ENCODE measurements at places on chromosomes 2 and 18.

DNA sequence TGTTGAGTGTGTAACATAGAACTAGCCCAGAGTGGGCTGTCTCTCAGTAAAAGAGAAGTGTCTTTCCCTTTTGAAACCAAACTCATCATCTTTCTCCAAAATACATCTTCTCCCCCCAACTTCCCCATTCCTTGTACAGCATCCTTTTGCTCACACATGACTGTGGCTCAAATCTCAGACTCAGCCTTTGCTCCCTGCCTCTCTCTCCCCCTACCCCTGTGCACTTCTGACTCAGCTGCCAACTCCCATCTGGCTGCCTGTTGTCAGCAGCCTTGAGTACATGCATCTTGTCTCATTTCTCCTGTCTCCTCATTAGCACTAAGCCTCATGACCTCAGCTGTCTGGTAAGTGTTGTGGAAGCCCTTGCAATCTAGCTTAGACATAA is 18.1 kb upstream of the MGAT4A start:
- no peak for DNase-seq

DNA sequence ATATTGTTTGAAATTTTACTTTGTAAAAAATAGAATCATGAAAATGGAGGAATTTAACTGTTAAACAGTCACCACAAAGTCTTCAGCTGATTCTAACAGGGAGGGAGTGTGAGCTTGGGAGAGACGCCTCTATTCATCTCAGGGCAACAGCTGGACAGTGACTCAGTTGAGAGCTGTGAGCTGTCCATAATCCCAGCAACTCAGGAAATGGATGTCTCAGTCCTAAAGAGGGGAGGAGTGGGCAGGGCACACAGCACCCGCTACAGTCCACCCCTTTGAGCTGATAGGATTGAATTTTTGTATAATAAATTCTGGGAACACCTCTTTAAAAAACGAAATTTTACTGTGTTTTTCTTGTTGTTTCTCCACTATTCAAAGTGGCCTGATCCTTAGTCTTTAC is 255.1 kb upstream of the THUMPD2 start:
- DNase-seq: peak; percentile 91

- no peak for DNase-seq
Measured at GRCh38 chr18:70822117-70822516, 533.3 kb downstream of the SOCS6 start.

GRCh38 chr2:239926587-239927232 is 98.4 kb downstream of the NDUFA10 start:
- no peak for DNase-seq

- no peak for DNase-seq
Measured at GRCh38 chr2:139544186-139544851, 764.1 kb upstream of the NXPH2 start.

DNA sequence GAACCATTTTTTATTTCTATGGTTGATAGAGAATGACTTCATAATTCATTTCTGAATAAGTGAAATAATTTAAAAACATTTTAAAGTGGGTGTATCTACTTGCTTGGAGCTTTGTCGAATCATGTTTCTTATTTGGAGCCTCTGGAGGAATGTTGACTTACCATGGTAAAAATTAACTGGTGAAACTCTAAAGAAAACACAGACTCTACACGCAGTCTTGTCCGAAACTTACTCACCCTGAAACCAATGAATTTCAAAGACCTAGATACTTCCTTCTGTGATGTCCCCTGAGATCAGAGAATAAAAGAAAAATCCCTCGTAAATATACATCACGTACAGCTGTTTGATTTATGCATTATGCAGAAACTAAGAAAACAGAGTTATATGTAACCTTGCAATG is 665.2 kb upstream of the NRXN1 start:
- DNase-seq: no peak

DNA sequence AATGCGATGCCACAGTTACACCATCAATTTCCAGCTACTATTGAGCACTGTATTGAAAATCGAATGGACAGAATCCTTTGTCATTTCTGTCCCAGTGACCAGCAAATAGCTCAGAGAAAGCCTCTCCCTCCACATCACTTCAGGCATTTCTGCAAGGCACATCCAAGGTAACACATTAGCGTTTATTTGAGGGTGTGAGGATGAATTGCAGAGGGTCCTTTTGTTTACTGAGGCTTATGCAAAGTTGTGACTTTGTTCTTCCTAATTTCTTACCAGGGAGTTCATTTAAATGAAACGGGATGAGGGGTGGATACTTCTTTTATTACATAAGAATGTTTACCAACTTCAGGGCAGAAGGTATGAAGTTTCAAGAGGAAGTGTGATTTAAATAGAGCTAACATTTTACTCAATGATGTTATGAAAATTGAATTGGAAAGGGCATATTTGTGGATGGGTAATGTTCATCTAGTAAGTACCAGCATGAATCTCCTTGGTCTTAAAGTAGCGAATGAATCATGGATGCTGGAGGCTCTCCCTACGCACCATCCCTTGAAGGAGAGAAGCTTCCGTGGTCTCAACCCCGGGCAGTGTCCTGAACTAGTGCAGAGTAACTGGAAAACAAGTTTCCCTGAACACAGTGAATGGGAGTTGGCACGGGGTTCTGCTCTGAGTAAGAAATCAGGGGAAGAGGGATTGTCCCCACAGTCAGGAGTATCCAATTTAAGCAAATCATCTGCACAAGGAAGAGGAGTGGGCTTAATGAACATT is 756.5 kb downstream of the GALR1 start:
- no peak for DNase-seq

- DNase-seq: no peak
Measured at GRCh38 chr2:32755666-32756065, 127.8 kb downstream of the TTC27 start.

DNA sequence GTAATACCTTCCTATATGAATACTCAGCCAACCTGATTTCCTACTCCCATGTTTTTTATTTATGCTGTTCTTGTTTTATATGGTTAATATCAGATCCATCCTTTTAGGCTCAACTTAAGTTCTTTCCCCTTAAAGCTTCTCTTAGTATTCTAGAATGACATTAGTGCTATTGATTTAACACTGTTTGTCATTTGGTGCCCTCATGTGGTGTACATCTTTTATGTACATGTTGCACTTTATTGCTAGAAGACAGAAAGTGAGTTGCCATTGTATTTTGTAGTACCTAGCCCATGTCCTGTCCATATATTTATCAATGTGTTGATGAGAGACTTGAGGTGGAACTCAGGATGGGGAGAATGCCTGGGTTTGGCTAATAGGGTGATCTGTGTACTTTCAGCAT is 2.5 kb downstream of the HTRA2 start:
- DNase-seq: no peak

DNA sequence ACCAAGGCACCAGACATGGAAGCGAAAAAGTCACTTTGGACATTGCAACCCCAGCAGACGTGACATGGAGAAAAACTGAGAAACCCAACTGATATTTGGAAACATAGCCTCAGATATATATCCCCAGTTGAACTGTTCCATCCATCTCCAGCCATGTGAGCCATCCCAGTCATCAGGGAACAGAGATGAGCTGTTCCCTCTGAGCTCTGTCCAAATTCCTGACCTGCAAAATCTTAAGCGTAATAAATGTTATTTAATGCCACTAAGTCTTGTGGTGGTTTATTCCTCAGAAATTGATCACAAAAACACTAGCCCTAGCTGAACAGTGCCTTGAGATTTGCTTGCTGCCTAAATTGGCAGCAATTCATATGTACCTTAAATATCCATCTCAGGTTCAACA is 182.8 kb downstream of the NRP2 start:
- no peak for DNase-seq

GRCh38 chr2:238163481-238164198 is 4.9 kb downstream of the ERFE start:
- DNase-seq: no peak

DNA sequence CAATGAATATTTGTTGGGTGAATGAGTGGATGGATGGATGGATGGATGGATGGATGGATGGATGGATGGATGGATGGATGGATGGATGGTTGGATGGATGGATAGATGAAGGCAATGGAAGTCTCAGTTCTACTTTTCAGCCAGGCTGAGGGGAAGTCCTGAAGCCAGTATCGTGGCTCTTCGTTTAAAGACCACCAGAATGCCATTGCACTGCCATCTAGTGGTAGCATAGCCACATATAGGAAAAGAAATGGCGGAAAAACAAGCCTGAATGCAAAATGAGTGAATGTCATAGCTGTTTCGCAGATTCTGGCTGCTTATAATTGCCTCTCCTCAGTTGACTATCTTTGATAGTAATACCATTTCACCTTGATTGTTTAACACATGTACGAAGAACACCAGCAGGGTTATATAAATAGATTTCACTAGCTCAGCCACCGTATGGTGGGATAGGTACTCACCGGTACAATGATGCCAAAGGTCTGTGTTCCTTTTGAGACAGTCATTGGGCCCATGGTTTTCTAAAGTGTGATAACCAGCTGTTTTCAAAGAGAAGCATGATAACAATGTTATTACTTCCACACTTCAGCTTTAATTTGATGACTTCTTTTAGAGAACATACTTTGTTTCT is 62.3 kb upstream of the GREB1L start:
- DNase-seq: no peak

DNA sequence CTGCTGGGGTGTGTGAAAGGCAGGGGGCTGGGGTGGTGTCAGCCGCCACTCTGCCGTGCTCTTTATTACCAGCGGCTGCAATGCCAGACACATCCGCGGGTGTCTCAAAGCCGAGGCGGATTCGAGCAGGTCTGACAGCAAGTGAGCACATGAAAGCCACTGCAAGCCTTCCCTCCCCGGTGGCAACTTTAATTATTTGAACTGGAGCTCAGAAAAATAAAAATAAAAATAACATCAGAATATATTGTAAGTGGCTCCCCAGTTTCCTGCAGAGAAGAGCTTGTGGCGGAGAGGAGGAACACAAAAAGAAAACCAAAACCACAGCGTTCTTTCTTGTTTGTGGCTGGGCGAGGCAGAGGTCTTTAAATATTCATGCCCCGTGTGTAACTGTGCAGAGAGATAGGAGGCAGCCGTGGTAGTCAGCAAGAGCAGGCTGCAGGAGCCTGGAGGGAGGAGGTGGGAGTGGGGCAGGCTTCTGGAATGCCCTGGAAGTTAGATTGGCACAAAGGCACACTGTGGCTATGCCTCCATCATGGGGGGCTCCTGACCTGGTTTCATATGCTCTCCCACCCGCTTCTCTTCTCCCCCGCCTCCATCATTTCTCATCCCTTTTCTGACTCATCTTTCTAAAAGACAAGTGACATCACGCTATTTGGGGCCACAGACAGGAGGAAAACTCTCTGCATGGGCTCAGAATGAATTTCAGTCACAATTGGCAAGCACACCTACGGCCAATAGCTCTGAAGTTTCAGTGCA is 199.8 kb downstream of the CLIP4 start:
- DNase-seq: no peak

DNA sequence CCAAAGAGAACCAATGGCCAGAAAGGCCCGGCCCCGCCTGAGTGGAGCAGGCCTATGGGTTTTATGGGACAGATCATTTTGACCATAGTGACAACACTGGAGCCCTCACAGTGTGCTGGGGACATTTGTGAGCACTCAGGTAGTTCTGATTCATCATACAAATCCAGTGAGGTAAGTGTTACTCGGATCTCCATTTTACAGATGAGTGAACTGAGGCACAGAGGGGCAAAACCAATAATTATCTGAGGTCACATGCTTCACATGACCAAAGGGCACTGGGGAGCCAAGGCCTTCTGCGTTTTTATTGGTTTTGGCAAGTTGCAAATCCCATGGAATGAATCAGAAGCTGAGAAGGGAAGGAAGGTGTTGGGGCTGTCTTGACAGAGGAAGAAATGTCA is 111.5 kb upstream of the MGAT5 start:
- DNase-seq: no peak

DNA sequence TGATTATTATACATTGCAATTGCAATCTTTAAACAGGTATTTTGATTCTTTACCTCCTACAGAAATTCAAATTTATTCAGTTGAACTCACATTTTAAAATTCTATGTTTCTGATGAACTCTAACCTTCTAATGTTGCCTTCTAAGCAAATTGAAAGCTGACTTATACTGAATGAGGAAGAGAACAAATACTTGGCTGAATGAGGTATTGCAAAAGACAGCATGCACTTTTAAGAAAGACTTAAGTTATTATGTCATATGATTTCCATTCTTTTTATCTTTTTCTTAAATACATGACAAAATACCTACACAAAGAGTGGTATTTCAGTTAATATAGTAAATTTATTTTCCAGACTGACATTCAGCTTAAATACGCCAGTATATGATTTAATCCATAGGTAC is 64.7 kb downstream of the FAM228A start:
- DNase-seq: no peak

GRCh38 chr2:50584185-50584584 is 447.7 kb downstream of the NRXN1 start:
- DNase-seq: no peak

DNA sequence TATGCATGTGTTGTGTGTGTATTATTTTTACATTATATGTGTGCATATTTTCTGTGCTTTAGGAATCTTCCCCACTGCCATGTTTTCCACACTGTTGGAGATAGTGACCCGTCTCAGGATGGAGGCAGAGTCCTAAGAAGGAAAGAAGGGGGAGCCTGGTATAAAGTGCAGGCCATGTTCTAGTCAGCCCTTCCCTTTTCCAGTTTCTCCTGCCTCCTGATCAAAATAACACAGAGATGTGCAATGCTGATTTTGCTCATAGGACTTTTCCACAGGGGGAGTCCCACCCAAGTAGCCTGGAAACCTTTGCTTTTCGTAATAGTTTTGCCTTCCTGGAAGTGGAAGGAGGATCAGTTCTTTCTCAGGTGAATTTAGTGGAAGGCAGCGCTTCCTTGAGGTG is 72.8 kb upstream of the FAM237A start:
- no peak for DNase-seq

- no peak for DNase-seq
Measured at GRCh38 chr2:42554392-42554791, 14.0 kb upstream of the MTA3 start.

GRCh38 chr2:225693259-225693658 is 293.7 kb downstream of the NYAP2 start:
- no peak for DNase-seq

DNA sequence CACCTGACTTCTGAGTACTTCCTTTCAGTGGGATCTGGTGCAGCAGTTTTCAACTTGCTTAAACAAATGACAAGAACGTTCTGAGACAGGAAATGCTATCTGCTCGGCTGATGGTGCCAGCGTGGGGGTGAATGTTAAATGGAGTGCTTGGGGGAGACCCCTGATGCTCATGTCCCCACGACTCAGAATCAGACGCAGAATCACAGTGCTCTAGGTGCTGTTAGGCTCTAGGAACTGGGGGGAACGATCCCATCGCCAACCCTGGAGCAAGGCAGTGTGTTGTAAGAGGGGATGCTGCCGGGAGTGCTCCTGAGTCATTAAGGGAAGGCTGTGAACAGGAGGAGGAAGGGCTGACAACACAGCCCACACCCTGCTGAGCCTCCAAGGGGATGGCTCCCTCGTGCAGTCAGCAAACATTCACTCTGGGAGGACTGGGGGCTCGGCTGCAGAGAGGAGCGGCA is 34.1 kb upstream of the KCNF1 start:
- DNase-seq: no peak

GRCh38 chr18:6576718-6577375 is 152.7 kb upstream of the ARHGAP28 start:
- DNase-seq: no peak

DNA sequence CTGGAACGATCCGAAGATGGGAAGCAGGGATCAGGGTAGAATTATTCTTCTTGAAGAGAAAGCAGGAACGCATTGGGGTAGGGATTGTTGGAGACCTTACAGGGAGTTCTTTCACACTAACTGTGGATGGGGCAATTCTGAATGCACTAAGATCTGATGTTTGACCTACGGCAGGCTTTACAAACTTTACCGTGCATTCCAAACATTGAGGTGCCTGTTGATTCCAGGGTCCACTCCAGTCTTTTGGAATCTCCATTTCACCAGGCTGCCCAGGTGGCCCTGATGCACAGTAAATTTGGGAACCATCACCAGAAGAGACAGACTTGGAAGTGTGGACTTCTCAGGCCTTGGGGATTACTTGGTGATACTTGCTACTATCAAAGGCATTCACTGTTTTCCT is 76.9 kb downstream of the RFTN2 start:
- no peak for DNase-seq

Measured in GM04503 (cell line).